Stimulated activated CD4-positive, alpha-beta T cell treated with anti-CD3 and anti-CD28 coated beads, Interleukin-4, amount 100 ng/mL, for 4 hours (primary cell): ENCODE measurements at places on chromosomes 7 and 10.

- peak; percentile 45 for DNase-seq
These were observed 1.4 kb upstream of the TRIM8 start for GRCh38 chr10:102642736-102643335.

DNA sequence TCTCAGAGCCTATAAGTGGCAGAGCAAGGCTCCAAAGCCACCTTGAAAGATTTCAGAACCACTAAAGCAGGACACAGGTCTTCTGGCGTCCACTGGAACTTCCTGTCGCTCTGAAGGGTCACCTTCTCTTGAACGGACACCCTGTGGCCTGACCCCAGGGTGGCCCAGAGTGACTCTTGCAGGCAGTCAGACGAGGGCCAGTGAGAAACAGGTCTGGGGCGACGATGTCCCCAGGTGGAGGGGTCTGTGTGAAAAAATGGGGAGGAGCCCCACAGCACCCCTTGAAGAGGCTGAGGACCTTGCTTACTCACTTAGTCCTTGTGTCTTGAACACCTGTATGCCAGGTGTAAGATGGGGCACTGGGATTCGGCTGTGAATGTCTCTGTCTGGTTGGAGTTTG, 946 bp upstream of the RASGEF1A start:
- DNase-seq = no peak

DNA sequence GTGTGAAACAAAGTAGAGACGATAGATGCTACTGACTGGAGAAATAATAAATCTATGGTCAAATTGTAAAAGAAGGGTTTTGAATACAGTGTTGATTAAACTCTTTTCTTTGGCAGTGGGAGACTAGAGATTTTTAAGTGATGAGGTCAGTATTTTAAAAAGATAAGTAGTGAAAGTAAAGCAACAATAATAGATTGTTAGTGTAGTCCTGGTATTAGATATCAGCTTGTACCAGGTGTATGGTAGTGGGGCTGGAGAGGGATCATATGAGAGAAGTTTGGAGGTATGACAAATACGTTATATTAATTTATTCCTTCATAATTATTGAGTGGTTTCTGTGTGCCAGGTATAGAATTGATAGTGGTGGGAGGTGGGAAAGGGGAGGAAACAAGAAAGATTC, 25.2 kb downstream of the PHTF2 start:
- no peak for DNase-seq

- DNase-seq = no peak
These were observed 328.9 kb downstream of the RPS24 start for GRCh38 chr10:78362406-78363022.

GRCh38 chr7:82810558-82811259, 352.0 kb downstream of the PCLO start:
- DNase-seq = no peak

DNA sequence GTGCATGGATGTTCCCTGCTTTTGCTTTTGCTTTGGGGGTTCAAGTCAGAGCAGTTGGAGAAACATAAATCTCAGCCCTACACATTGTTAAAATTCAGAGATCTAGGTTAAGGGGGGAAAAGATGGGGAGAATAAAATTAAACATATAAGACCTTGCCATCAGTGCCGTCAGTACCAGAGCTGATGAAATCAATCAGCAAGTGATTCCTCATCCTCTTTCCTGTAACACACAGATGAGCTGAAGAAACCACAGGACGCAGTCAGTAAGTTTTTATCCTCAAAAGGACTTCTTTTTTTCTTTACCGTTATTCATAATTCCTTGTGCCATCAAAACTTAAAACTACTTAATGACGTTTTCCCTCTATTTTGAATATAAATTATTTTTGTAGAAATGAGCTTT, 5.9 kb downstream of the HECW1 start:
- no peak for DNase-seq

GRCh38 chr7:87154166-87154565, 1.9 kb downstream of the DMTF1 start:
- no peak for DNase-seq

DNA sequence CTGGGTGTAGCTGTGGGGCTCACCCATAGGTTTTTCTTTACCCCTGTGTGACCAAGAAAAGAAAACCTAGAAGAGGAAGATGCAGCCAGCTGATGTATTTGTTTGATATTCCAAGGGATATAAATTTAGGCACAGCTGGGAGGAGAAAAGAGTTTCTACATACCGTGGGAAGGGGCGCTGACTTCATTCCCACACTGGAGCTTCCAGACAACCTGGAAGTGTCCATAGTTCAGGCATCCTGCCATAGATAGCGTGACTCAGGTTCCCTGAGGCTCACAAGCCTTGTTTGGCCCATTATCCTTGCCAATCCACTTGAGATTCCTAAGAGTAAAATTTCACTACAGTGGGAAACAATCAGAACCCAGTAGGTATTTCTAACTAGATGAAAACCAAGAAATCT, 371.7 kb upstream of the NRP1 start:
- no peak for DNase-seq

- no peak for DNase-seq
These were observed 25.7 kb downstream of the C7orf25 start for GRCh38 chr7:42886129-42886528.

GRCh38 chr10:102776779-102777456, 33.2 kb downstream of the WBP1L start:
- no peak for DNase-seq

GRCh38 chr7:151137791-151138152, 29.7 kb downstream of the GBX1 start:
- DNase-seq = no peak

GRCh38 chr7:132500727-132501440, 75.4 kb downstream of the PLXNA4 start:
- DNase-seq = no peak

- no peak for DNase-seq
These were observed 79.4 kb downstream of the VWC2 start for GRCh38 chr7:49852619-49853462.

- no peak for DNase-seq
These were observed 219.1 kb downstream of the SEC23IP start for GRCh38 chr10:120111628-120112027.

- peak; percentile 50 for DNase-seq
These were observed at the start of gene SUN1 for GRCh38 chr7:832167-832967. Gene SUN1 (plus strand): TSS chr7:832476. CDS start chr7:832525, 49 bp downstream.

DNA sequence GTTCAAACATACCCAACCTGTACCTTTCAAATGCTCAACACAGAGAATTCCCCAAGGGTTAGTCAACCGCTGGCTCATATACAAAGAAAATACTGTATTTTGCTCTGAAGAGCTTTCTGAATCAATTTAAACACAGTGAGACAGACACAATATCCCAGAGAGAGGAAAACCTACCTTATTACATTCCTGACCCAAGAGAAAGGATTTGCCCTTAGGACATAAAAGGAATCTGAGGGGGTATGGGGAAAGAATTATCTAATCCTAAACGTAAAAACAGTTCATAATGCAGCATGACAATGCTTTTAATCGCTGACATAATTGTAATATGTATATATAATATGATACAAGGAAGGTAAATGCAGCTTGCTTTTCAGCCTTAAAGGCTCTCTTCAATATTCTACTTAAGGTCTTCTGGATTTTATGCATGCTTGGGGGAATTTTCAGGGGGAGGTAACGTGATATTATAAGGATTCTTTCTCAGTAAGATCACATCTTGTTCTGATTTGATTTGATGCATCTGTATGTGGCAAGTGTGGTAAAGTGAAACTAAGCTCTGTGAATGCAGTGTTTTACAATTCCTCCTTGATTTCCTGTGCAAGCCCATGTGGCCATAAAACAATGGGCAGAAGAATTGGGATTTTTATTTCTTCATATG, 240.5 kb downstream of the GLI3 start:
- no peak for DNase-seq

- DNase-seq = no peak
These were observed 37.3 kb downstream of the SND1 start for GRCh38 chr7:127689194-127689772.

DNA sequence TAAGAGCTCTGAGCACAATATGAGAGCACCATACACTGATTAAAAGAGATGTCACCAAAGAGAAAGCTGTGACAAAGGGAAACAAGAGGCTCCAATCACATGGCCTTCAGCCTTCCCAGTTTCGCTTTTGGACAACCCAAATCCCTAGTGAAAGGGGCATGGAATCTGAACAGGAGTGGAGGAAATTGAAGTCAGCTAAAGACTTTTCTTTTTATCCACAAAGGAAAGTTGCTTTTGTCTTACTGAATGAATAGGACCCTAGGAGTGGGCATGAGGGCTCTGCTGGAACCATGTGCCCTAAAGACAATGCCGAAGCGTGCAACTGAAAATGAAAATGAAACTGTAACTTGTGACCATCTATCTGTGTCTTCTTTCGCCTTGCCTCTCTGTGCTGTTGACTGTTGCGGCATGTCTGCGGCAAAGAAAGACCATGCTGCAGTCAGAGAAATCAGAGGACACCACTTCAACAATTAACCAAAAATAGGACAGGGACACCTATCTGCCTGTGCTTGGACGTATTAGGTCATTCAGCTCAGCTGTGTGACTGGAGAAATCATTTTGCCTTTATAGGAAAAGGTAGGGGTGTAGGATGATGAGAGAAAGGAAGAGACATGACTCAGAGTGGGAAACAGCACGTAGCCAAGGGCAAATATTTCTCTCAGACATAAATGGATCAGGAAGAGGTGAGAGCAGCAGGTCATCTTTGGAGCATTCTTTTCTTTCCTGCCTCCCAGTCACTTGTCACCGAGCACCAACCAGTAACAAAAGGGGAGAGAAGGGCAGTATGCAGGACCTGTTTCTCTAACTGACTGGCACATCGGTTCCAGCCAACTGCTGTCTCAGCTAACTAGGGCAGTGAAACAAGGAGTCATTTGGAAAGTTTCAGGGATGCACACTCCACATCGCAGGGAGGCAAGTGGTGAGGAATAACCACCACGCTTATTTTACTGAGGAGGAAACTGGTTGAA, 12.3 kb downstream of the CAV2 start:
- no peak for DNase-seq

DNA sequence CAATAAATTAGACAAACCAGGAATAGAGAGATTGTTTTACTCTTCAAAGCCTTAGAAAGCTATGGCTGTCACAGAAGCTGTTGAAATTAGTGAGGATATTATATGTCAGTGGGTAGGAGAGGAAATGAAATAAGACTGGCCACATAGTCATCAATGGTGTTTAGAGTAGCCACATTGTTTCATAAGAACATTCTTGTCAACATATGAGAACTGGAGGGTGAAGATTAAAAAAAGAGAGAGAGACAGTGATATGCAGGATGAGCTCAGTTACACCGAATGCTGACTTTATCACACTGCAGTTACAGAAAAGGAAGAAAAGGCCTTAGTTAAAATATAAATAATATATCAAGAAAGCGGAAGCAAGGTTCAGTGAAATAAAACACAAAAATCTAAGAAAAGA, 412.0 kb downstream of the CNTNAP2 start:
- DNase-seq = no peak

GRCh38 chr7:28874001-28874400, 84.1 kb downstream of the TRIL start:
- DNase-seq = no peak

- DNase-seq = no peak
These were observed 181.5 kb downstream of the EXOC4 start for GRCh38 chr7:133434246-133434865.

DNA sequence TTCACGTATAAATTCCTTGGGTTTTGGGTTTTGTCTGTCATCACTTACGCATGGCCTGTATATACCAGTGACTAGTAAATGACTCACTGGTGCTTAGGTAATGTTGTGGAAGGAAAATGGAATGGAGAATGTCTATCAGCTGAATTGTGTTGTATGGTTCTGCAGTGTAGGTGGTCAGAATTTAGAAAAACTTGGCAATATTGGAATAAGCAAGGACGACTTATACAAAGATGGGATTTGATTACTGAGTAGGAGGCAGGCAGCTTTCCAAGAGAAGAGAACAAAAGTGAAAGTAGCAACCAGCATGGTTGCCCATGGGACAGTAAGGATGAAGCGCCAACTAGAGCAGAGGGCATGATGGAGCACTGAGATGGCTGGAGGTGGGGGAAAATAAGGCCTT, 168.6 kb upstream of the CSTF2T start:
- DNase-seq = no peak

DNA sequence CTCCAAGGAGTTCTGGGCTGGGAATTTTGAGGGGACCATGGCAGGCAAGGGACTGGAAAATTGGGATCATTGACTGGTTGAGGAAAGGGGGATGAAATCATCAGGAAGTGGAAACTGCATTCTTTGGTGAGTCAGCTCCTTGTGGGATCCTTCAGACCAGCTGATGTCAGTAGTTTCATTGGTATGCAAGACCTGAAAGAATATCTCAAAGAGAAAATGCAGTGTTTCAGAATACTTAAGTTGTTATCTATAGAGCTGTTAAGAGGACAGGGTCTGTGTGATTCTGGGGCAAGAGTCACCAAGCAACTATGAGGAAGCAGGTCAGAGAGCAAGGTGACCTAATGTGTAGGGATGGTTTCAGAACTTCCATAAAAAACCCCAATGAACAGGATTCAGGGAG, 595.9 kb upstream of the AUTS2 start:
- no peak for DNase-seq

- DNase-seq = no peak
These were observed 6.5 kb downstream of the SAP25 start for GRCh38 chr7:100567031-100567730.

DNA sequence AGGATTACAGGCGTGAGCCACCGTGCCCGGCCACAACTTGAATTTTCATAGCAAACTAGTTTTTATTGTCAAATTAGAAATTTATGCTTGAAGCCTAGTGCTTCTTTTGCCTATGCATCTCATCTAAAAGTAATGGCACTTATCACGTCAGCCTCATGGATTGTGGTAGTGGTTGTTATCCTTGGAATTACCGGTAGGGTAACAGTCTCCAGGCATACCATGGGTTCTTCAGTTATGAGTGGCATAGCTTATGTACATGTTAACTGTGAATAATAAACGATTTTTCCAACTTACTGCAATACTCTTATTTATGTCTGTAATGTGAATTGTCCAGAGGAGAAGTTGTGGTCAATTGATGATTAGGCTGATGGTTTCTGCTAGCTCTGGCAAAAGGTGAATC, 63.1 kb downstream of the BMPR1A start:
- DNase-seq = no peak

DNA sequence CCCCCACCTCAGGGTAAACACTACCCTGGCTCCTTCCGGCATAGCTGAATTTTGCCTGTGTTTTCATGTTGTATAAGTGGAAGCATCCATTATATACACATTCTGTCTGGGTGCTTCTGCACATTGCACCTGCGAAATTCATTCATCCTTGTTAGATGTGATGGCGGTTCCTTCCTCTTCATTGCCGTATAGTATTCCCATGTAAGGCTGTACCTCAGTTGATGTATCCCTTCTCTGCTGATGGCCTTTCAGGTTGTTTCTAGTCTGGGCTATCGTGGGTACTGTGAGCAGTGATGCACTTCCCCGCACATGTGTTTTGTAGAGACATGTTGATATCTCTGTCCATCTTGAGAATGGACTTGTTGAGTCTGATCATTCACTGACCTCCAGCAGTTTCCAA, 28.9 kb downstream of the ELFN1 start:
- DNase-seq = no peak

- no peak for DNase-seq
These were observed 1.8 kb downstream of the AP4M1 start for GRCh38 chr7:100102950-100103840.

GRCh38 chr7:44392618-44393010, 67.2 kb upstream of the CAMK2B start:
- DNase-seq = no peak
